Kidney glomerular epithelial cell (primary cell): ENCODE measurements at places on chromosomes 11 and 22.

DNA sequence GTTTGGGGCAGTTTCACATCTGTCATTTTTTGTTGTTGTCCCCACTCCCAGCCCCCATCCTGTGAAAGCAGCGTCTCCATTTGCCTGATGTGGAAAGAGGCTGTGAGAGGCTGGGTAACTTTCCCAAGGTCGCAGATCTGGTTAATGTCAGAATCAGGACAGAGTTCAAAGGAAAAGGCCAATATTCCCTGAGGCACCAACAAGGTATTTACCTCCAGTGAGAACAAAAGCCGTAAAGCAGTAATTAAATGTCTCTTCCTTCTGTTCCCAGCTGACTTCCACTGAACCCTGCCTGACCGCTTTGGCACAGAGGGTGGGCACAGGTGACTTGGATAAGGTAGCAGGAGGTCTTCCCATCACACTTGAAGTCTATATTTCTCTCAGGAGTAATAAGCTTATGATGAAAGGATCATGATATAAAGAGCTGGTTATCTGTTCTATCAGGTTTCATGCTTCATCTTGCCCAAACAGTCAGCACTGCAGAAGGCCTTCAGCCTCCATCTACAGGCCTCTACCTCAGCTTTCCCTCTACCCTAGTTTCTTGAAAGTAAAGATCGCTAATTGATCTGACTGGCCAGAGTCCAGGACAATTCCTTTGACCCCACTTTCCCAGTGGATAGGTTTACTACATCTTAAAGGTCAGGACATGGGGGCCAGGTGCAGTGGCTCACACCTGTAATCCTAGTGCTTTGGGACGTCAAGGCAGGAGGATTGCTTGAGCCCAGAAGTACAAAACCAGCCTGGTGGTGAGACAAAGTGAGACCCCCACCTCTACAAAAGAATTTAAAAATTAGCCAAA, 9.4 kb downstream of the C11orf91 start:
- no peak for DNase-seq

DNA sequence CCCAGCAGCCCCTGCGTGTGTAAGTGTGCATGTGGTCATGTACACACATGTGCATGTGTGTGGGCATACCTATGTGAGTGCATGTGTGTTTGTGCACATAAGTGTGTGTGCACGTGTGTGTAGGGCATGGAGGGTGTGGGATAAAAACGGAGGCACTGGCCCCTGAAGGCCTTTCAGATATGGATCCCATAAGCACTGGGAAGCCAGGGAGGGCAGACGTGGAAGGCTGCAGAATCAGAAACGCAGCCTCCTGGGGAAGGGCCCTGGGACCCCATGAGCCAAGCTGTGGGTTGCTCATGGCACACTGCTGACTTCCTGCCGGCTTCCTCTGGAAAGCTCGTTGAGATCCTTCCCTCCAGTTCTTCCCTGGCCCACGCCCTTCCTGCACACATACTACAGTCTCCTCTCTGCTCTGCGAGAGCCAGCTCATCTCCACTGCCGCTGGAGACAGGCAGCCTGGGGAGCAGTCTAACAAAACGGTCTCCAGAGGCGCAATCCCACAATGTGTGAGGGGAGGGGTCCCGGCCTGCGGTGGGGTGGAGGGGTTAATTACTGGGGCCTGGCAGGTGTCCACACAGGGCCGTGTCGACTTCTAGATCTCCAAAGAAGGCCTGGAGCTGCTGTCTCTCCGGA, 435.2 kb upstream of the B3GAT1 start:
- no peak for DNase-seq

- DNase-seq = no peak
Measured at GRCh38 chr11:106763501-106763900, 254.8 kb downstream of the GUCY1A2 start.

- no peak for DNase-seq
Measured at GRCh38 chr22:31477329-31477728, 12.3 kb downstream of the EIF4ENIF1 start.
